ENCODE measurements at places on chromosomes 6 and 20. TPM values are rescaled to one million over a fixed set of nuclear protein-coding genes. Genes with fewer than 3 reads are reported as not detected.

MPIG6B gene
- total RNA-seq: not detected

PRICKLE4 gene
- total RNA-seq: 0.30 TPM

GGTLC1 gene
- not detected for total RNA-seq

PPP1R14C gene
- total RNA-seq: not detected

NXT1 gene
- 123 TPM for total RNA-seq

GRCh38 chr6:26233649-26234420 is 131.2 kb upstream of the BTN3A2 start:
- DNase-seq: peak; percentile 80

DNA sequence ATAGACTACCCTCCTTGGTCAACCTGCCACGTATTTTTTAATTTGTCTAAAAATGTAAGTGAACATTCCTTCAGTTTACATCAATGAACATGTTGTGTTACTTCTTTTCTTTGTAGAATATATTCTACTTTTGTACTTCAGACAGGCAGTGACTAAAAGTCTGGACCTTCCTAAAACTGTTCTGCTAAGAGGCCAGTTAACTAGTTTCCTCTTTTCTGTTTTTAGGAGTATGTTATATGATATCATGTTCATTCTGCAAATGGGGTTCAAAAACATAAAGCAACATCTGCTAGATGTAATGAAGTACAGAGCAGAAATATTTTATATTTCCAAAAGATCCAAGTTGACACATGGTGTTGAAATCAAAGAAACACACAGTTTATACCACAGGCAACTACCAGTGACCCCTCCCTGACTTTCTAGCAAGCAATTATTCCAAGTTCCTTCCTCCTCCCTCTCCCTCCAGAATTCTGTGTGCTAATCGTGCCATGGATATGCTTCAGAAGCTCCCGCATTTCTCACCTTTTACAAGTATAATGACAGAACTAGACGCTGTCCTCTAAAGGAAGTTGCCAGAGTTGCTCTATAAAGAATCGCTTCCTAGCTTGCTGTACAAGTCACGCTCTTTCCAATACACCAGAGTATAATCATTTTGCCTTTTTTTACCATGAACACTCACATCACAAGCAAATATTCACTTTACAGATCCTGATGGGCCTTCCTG is 64.7 kb downstream of the ARHGAP18 start:
- peak; percentile 48 for DNase-seq

- peak; percentile 46 for DNase-seq
Measured at GRCh38 chr6:122790423-122791309, 1.6 kb downstream of the SMPDL3A start.

DNA sequence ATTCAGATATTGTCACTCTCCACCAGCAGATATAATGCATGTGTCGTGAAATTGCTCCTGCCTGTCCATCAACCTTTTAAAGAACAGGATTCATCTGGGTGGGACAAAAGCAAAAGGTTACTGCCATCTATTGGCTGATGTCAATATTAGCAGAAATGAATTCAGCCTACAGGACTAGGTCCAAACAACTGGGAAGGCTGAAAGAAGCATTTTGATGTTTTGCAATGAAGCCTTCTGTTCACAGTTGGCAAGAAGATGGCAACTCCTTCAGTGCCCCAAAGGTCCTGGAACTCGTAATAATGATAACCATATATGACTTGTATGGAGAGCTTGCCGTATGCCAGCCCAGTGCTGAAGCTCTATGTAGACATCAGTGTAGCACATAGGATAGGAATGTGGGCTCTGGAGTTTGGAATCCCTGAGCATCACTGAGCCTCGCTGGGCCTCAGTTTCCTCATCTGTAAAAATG is 7.5 kb downstream of the BCAS1 start:
- DNase-seq: peak; percentile 78

GRCh38 chr6:129498950-129499842 is 210.8 kb downstream of the ARHGAP18 start:
- DNase-seq: peak; percentile 83

- DNase-seq: no peak
Measured at GRCh38 chr6:8245726-8246125, 143.4 kb upstream of the EEF1E1 start.

- DNase-seq: no peak
Measured at GRCh38 chr20:33037456-33037855, 6.0 kb downstream of the BPIFB6 start.

GRCh38 chr20:50810063-50810462 is 15.2 kb downstream of the BCAS4 start:
- DNase-seq: peak; percentile 47

GRCh38 chr6:30151580-30151979 is 9.4 kb downstream of the TRIM10 start:
- no peak for DNase-seq

- peak; percentile 84 for DNase-seq
Measured at GRCh38 chr6:10151144-10151915, 263.5 kb downstream of the TFAP2A start.

DNA sequence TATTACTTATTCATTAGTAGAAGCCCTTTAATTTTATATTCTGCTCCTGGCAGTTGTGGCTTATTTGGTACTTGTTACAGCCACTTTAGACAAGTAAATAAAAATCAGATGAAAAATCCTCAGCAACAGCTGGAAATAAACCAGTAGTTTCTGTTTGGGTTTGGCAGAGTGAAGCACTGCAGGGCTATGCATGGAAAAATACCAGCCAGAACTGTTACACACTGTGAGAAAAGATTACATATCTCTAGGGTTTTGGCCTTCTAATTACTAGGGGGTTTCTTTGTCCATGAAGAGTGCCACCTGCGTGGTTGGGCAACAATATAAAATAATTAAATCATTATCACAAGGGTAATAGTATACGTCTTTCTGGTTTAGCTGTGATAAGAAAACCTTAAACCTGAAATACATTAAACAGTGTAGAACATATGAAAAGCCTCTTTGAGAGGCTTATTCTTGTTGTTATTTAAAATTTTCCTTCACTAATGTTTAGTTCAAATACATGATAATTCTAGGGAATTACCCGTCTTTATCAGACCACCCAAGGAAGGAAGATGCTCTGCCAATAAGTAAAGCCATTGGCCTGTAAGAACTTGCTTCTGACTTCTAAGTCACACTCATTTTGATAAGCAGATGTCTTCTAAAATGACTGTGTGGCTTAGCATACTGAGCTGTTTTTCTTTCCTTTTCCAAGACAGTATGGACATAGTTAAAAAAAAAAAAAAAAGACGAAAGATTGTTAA is 320.0 kb upstream of the FLRT3 start:
- DNase-seq: no peak

DNA sequence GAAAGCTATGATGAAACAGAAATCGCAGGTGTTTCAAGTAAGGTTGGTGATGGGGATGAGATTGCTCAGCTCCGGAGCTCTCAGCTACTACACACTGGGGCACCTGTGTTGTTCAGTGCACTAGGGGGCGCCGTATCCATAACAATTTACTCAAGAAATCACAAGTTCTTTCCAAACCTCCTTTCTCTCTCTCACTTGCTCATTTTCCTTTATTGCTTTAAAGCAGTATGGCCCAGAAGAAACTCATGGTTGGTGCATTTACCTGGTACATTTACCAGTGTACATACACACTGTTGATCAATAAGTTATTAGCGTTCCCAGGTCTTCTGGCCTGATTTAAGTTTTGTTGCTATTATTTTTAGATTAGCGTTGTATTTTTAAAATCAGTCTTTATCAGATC is 235.2 kb upstream of the TAB2 start:
- peak; percentile 81 for DNase-seq

DNA sequence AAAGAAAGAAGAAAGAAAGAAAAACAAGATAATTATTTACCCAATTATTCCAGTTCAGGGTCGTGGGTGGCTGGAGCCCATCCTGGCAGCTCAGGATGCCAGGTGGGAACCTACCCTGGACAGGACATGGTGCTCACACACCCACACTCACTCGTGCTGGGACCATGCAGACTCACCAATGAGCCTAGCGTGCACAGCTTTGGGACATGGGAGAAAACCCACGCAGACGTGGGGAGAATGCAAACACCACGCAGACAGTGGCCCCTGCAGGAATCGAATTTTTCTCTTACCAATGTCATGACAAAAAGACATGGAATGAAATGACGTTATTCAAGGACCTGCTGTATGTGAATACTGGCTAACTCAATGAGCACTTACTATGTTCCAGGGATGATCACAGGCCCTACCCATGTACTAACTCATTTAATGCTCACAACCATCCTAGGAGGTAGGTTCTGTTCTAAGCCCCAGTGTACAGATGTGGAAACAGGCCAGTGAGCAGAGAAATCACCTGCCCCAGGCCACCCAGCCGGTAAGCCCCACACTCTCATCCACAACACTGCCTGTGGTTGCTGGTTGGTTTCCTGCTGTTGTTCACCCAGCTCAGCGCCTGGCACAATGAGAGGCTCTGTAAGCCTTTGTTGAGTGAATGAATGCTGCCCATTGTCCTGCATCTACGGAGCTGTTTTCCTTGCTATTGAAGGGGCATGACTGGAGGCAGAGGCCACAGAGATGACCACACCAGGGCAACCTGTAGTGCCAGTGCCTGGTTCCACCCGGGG is 6.8 kb upstream of the PI16 start:
- DNase-seq: no peak

DNA sequence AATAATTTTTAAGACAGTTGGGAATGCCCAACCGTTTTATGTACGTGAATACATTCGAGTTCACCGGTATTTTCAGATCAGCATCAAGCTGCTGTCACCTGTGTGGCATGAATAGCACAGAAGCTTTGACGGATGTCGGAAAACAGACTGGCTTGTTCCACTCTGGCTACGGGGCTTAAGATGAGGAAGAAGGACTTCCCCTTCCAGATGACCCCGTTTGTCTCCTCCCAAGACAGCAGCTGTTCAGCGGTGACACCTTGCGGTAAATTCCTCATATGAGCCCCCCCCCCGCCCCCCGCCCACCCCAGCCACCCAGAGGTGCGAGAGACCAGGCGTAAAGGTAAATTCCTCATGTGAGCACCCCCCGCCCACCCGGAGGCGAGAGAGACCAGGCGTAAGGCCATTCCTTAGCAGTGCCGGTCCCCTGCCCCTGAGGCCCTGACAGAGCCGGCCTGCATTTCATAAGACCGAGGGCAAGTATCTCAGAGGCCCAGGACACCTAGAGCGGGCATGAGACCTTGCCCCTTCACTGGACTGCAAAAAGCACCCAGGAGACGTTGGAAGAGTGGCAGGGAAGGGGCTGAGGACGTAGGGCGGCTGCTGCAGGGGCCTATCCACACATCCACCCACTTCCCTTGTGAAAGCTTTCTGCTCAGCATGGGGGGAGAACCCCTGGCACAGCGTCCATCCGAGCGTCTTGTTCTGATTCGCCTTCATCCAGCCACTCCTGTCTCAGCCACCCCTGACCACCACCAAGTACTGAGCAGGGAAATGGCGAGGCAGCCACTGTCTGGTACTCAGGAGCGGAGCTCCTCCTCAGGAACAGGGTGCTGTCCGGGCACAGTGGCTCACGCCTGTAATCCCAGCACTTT is 7.3 kb upstream of the PCMTD2 start:
- DNase-seq: no peak

GRCh38 chr6:31961616-31962015 is 2.6 kb downstream of the SKIC2 start:
- no peak for DNase-seq

Data from M059J (cell line).